ENCODE measurements at places on chromosomes 1 and 21. TPM values are rescaled to one million over a fixed set of nuclear protein-coding genes. Genes with fewer than 3 reads are reported as not detected.

- no peaks in the 10 kb centered on the region for H3K27me3 ChIP-seq
- no peak overlapping the region for H3K27ac ChIP-seq
- H3K4me3 ChIP-seq: no peak overlapping the region
- no peaks in the 10 kb centered on the region for H3K4me1 ChIP-seq
- no peak for DNase-seq
These were observed 104.4 kb downstream of the TM2D1 start for GRCh38 chr1:61620536-61620935.

- no peak overlapping the region for H3K4me3 ChIP-seq
- H3K27me3 ChIP-seq: no peaks in the 10 kb centered on the region
- no peak overlapping the region for H3K27ac ChIP-seq
These were observed 127.1 kb upstream of the KCNJ15 start for GRCh38 chr21:38129711-38130110.

DNA sequence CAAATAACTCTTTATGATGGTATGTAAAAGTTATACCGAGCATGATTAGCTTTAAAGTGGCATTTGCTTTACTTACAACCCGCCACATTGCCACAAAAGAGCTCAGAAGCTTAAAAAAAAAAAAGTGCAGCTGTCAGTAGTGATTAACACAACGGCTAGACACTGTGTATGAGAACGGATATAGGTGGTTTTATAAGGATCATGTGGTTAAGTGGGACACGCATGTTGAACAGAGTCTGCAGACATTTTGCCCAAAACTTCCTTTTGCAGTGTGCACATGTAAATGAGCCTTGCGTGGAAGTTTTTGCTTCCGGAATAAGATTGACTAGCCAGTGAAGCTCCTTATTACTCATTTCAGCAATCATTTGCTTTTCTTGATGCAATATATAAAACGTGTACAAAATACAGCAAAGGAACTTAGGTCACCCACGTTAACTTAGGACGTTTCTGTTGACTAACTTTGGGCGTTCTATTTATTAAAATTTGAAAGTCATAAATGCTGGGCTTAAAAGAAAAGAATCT is 58.7 kb upstream of the RGS1 start:
- H3K36me3 ChIP-seq: no peaks in the 10 kb centered on the region
- H3K27me3 ChIP-seq: no peaks in the 10 kb centered on the region
- H3K4me3 ChIP-seq: no peak overlapping the region
- no peak overlapping the region for H3K27ac ChIP-seq

DNA sequence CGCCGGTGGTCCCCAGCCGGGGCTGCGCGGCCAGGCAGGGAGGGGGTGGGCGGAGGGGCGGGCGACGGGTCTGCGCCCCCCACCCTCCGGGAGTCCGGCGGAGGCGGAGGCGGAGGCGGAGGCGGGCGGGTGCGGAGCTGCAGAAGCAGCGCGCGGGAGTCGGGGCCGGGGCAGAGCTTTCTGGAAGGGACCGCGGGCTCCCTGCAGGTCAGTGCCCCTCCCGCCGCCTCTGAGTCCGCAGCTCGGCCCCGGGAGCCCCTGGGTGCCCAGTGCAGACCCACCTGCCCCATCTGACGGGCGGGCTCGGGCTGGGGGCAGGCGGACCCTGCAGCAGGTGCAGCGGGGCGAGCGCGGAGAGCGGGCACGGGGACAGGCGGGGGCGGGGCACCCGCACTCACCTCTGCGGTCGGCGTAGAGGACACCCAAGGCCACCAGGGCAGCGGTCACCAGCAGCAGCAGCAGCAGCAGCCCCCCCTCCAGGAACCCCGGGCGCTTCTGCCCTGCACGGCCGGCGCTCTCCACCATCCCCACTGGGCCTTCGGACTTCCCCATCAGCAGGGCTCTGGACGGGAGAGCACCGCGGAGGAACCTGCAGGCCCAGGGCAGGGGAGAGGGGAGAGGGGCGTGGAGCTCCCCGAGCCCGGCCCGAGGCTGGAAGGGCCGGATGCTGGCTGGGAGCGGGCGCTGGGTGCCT is 3.7 kb downstream of the MMEL1 start:
- no peaks in the 10 kb centered on the region for H3K36me3 ChIP-seq
- no peak for DNase-seq
- H3K27me3 ChIP-seq: no peaks in the 10 kb centered on the region
- H3K27ac ChIP-seq: no peak overlapping the region
- no peaks in the 10 kb centered on the region for H3K4me1 ChIP-seq

DNA sequence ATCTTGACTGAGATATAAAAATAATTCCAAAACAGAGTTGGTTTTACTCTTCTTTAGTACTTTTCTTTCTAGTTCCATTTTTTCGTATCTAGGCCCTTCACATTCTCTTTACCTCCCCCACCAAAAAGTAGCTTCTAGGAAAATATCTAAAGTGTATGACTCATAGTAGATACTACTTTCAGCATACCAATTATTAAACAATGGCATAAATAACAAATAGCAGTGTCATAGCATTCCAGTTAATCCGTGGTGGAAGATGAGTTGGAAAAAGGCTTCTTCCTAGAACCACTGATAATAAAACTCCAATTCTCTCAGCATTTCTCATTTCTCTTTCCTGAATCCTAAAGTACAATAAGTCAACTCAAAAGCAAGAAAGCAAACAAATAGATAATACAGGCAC is 859.0 kb upstream of the B3GALT2 start:
- H3K4me3 ChIP-seq: no peak overlapping the region
- no peak for DNase-seq
- H3K27ac ChIP-seq: no peak overlapping the region
- H3K4me1 ChIP-seq: no peaks in the 10 kb centered on the region
- H3K36me3 ChIP-seq: no peaks in the 10 kb centered on the region

DNA sequence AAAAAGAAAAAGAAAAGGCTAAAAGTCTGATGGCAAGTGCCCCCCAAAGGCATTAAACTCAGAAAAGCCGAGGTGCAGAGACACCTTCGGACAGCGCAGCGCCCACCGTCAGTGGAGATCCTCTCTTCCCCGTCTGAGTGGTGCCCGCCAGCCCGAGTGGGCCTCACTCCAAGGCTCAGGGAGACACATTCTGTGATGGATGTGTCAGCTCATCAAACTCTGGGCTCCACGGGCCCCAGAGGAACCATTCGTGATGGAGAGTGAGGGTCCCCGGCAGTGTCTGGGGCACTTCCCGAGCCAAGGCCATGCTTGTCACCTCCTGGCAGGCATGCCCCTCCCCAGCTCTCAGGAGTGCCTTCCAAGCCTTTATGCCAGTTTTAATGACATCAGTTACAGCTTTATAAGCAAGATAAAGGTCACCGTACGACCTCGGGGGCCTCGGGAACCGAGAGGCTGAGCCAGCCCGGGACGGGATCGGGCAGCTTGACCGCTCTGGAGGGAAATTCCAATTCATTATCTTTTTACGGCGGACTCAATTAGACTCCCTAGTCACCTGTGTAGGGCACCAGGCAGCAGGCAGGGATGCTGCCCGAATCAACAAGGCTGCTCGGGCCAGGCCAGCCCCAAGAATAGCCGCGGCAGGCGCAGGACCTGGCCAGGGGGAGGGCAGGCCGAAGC is 49.5 kb downstream of the MORN1 start:
- H3K4me3 ChIP-seq: no peak overlapping the region
- no peak for DNase-seq
- H3K27me3 ChIP-seq: no peaks in the 10 kb centered on the region
- no peaks in the 10 kb centered on the region for H3K4me1 ChIP-seq
- H3K36me3 ChIP-seq: no peaks in the 10 kb centered on the region

DNA sequence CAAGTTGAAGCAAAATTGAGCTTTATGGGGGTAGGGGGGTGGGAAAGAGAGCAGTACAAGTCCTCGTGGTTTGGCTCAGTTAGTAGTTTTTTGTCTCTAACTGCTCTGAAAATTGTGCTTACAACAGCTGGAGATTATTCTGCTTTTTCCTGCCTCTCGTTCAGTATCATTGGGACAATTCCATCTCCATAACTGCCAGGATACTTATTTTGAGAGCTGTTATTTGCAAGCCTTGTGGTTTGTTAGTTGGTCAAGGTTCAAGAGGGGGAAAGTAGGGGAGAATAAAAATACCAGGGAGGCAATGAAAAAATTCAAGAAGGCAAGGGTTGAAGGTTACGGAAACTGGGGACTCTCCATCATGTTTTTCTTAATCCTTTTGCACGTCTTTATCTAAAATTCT is 811.8 kb upstream of the ADGRL2 start:
- H3K4me3 ChIP-seq: no peak overlapping the region
- H3K4me1 ChIP-seq: no peaks in the 10 kb centered on the region
- DNase-seq: no peak
- H3K36me3 ChIP-seq: no peaks in the 10 kb centered on the region
- H3K27me3 ChIP-seq: no peaks in the 10 kb centered on the region
- no peak overlapping the region for H3K27ac ChIP-seq

DNA sequence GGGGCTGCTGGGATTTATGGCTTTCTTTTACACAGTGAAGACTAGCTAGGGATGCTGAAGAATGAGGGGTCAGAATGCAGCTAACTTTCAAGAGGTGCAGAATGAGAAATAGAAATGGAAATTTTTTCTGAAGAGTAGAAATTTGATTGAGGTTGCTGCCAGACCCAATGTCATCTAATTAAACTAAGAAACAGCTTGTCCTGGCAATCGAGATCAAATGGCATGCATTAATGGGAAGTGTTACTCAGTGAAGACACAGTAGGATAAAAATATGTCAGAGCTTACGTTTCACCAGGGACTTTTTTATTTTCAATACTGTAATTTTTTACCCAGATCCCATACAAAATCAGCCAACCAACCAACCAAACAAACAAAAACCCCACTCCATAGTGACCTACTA is 306.0 kb downstream of the GRIK1 start:
- H3K27me3 ChIP-seq: no peaks in the 10 kb centered on the region
- H3K4me1 ChIP-seq: no peaks in the 10 kb centered on the region
- no peak overlapping the region for H3K27ac ChIP-seq
- H3K4me3 ChIP-seq: no peak overlapping the region
- no peak for DNase-seq
- no peaks in the 10 kb centered on the region for H3K36me3 ChIP-seq

Gene SYNJ1
- 9.9 TPM for total RNA-seq

Gene FRRS1
- total RNA-seq: 0.79 TPM

Data from pancreas (tissue), 10 donors.